ENCODE measurements at places on chromosomes 4 and X. TPM values are rescaled to one million over a fixed set of nuclear protein-coding genes. Genes with fewer than 3 reads are reported as not detected.
A peak's percentile ranks its signal among the peaks of the same experiment; 100 is the strongest.

Gene ADH1C
- polyA plus RNA-seq = not detected

DNA sequence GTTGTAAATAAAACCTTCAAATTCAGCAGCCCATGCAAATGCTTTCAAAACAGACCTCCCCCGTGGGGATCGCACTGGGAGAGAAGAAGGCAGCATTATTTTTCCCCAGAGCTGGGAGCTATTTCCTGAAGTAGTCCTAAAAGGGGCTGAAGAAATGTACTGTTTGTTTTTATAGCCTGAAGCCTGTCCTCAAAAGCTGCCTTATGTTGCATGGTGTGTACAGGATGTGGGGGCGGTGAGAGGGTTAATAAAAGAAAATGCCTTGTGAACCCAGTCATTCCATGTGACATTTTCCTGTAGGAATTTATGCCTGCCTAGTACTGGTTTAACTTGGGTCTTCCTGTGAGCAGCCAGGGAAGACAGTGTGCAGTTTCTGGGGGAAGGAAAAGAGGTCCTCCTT, 144.1 kb downstream of the SOWAHB start:
- H3K4me3 ChIP-seq = no peak overlapping the region
- H3K27me3 ChIP-seq = peaks cover 4% of the 10 kb centered on the region
- H3K27ac ChIP-seq = no peak overlapping the region
- no peak for DNase-seq
- H3K36me3 ChIP-seq = no peaks in the 10 kb centered on the region

Gene GABRG1
- not detected for polyA plus RNA-seq

Gene HSPA4L
- polyA plus RNA-seq = not detected

Gene TMPRSS11F
- polyA plus RNA-seq = not detected

Gene PAGE2
- polyA plus RNA-seq = not detected

DNA sequence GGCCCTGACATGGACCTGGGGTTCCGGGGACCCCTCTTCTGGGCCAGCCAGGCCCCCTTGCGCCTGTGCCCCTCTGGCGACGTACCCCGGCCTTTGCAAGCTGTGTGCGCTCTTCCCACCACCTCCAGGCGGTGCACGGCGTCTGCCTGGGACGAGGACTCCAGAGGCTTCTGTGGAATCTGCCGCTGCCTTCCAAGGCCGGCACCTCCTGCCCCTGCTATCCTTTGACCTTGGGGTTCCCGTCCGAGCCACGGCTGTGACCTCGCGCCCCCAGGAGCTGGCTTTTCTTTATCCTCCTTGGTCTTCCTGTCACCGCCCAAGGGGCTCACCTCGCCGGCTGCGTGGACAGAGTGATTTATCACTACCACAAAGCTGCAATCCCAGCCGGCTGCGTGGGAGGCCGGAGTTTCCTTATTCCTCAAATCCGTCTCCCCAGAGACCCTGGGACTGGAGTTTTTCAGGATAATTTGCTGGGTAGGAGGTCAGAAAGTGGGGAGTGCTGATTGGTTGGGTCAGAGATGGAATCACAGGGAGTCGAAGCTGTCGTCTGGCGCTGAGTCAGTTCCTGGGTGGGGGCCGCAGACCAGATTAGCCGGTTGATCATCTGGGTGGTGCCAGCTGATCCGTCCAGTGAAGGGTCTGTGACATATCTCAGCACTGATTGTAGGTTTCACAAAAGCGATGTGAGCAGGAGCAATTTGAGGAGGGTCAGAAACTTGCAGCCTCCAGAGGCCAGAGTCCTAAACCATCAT, 19.8 kb upstream of the PLCXD1 start:
- no peak overlapping the region for H3K4me3 ChIP-seq
- H3K36me3 ChIP-seq = no peaks in the 10 kb centered on the region
- DNase-seq = no peak
- H3K4me1 ChIP-seq = peaks cover 4% of the 10 kb centered on the region

- H3K4me3 ChIP-seq = no peak overlapping the region
- H3K27me3 ChIP-seq = peaks cover 3% of the 10 kb centered on the region
- H3K27ac ChIP-seq = no peak overlapping the region
- H3K36me3 ChIP-seq = no peaks in the 10 kb centered on the region
- no peak for DNase-seq
- H3K4me1 ChIP-seq = no peaks in the 10 kb centered on the region
Measured at GRCh38 chrX:53918702-53919101, 125.6 kb downstream of the PHF8 start.

Gene AFM
- not detected for polyA plus RNA-seq

GRCh38 chr4:2949782-2950125, 13.5 kb downstream of the NOP14 start:
- no peak for DNase-seq
- peaks cover 2% of the 10 kb centered on the region for H3K4me1 ChIP-seq
- H3K4me3 ChIP-seq = no peak overlapping the region
- H3K36me3 ChIP-seq = peaks cover 29% of the 10 kb centered on the region
- no peak overlapping the region for H3K27ac ChIP-seq

DNA sequence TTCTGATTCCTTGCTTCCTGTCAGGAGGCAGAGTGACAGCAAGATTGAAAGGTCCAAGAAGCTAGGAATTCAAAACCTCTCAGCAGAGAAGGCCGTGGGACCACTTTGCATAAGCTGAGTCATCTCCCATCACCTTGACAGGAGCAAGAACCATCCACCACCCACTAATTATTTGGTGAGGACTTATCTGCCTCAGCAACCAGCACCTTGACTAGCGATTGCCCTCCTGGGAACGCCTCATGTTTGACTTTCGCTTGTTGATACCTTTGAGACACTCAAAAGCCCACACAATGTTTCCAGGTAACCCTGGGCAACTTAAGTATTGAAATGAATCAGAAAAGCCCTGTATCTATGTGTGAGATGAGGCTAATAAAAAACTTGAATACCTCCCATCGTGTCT, 233.5 kb upstream of the GYPA start:
- no peak overlapping the region for H3K27ac ChIP-seq
- no peaks in the 10 kb centered on the region for H3K36me3 ChIP-seq
- H3K27me3 ChIP-seq = no peaks in the 10 kb centered on the region

Gene BGN
- polyA plus RNA-seq = not detected

Gene CDKL5
- 2.3 TPM for polyA plus RNA-seq

- peaks cover 30% of the 10 kb centered on the region for H3K4me1 ChIP-seq
- H3K27me3 ChIP-seq = peaks cover 16% of the 10 kb centered on the region
- peak; percentile 43 for DNase-seq
Measured at GRCh38 chr4:80201252-80202151, 4.2 kb downstream of the PRDM8 start.

Gene SSX1
- not detected for polyA plus RNA-seq

- H3K36me3 ChIP-seq = peaks cover 32% of the 10 kb centered on the region
- DNase-seq = peak; percentile 54
- H3K27ac ChIP-seq = peak overlapping the region; percentile 81
- H3K4me3 ChIP-seq = peak overlapping the region; percentile 64
- H3K27me3 ChIP-seq = no peaks in the 10 kb centered on the region
Measured at GRCh38 chr4:36208893-36209473, 35.3 kb downstream of the ARAP2 start.

Gene COL25A1
- polyA plus RNA-seq = not detected

GRCh38 chrX:53257166-53257565, 24.2 kb downstream of the IQSEC2 start:
- no peaks in the 10 kb centered on the region for H3K36me3 ChIP-seq
- no peak overlapping the region for H3K27ac ChIP-seq
- peaks cover 9% of the 10 kb centered on the region for H3K27me3 ChIP-seq

Gene BTK
- 3.4 TPM for polyA plus RNA-seq

Gene TRAPPC11
- 20.0 TPM for polyA plus RNA-seq

DNA sequence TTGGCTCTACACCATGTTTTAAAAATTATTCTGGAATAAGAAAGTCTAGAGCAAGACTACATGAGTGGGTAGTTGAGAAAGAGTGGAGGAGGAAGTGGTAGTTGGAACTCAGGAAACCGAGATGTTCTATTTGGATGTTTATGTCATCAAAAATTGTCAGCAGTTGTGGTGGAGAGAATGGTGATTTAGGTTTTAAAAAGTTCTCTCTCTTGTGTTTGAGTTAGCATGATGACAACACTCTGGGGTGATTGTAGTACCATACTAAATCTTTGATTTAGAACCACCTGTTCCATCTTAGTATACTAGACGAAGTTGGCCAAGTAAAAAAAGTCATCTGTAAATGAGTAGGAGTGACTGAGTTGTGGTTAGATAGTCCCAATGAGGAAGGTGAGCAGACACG, 40.7 kb downstream of the KLHL2 start:
- H3K27me3 ChIP-seq = no peaks in the 10 kb centered on the region
- DNase-seq = no peak
- peaks cover 7% of the 10 kb centered on the region for H3K36me3 ChIP-seq

- DNase-seq = peak; percentile 61
- H3K27ac ChIP-seq = peak overlapping the region; percentile 93
- peaks cover 47% of the 10 kb centered on the region for H3K4me1 ChIP-seq
- peaks cover 5% of the 10 kb centered on the region for H3K27me3 ChIP-seq
- no peaks in the 10 kb centered on the region for H3K36me3 ChIP-seq
Measured at GRCh38 chrX:76428243-76429130, 977 bp downstream of the MAGEE1 start.

- H3K4me1 ChIP-seq = no peaks in the 10 kb centered on the region
- H3K27ac ChIP-seq = no peak overlapping the region
- no peak for DNase-seq
- H3K4me3 ChIP-seq = no peak overlapping the region
Measured at GRCh38 chr4:138727731-138728130, 287.9 kb upstream of the NOCT start.

DNA sequence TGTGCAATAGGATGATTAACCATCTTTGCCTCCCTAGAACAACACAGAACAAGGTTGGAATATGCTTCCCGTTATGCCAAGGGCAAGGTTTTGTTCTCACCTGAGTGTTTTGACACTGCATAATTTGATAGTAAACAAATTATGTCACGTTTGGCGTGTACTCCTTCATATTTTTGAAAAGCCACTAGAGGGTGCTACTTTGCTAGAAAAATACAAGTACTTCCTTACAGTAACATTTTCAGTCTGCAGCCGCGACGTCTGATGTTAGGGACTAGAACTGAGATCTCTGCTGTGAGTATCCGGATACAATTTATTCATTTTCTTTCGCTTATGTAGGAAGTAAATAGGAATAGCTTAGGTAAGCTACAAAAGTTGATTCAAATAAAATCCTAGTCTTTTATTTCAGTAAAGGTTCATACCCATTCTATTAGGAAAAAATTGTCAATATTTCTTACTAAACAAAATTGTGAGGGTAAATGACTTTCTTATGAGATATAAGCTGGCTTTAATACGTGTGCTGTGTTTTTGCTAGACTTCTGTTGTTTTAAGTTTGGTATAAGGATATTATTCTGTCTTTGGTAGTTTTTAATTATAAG, 181.1 kb upstream of the WDFY3 start:
- no peaks in the 10 kb centered on the region for H3K36me3 ChIP-seq
- no peak overlapping the region for H3K4me3 ChIP-seq
- H3K4me1 ChIP-seq = no peaks in the 10 kb centered on the region
- DNase-seq = peak; percentile 0
- no peaks in the 10 kb centered on the region for H3K27me3 ChIP-seq
